ENCODE measurements at places on chromosomes 3 and 15. TPM values are rescaled to one million over a fixed set of nuclear protein-coding genes. Genes with fewer than 3 reads are reported as not detected.

DNA sequence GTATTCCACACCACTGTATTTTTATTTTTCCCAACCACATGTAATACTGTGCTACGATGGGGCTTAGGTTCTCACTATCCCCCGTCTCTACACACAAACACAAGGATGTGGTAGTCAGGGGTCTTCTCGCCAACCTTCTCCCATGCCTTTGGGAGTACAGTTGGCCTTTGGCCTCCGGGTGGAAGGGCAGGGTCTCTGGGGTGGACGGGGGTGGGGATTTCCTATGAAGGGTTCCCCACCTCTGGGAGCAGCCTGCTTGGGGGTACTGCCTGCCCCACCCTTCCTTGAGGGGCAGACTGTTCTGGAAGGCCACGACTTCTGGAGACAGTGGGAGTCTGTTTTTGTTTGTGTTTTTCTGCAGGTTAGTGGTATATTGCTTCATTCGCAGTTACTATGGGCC is 21.3 kb upstream of the RAD18 start:
- no peak for DNase-seq

KPNA1 gene
- total RNA-seq: 36.4 TPM

GRCh38 chr3:98259707-98260106 is 4.3 kb upstream of the OR5H6 start:
- no peak for DNase-seq

DNA sequence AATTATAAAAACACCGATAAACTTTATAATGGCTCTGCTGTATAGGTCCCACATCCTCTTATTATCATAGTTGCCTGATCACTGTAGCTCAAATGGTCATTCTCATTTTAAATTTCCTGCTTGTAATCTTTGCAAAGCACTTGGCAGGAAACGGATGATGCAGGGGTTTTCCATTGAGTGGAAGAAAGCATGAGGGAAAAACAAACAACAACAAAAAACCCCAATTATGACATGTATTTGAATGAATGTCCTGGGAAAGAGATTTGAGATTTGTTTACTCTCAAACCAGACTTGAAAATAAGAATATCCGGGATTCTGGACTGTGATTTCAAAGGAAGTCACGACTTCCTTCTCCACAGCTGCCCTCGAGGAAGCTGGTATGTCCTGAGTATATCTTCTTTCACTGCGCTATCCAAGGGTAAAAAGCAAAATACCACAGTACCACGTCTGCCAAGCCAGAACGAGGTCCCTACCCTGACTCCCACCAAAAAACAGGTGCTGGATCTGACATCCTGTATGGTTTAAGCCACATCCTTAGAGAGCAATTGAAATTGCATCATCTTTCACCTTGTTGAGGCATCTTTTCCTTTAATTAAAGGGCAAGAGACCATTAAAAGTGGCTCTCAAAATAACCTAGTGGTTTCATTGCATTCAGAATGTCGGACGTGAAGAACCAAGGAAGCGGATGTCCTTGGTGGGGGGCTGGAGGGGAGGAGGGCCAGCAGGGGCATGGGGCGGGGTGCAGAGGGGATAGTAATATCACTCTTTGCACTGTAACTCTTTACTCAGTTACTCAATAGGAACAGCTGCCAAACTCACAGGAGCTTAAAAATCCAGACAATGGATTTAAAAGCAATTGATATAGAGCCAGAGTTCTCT is 13.5 kb upstream of the TIPIN start:
- DNase-seq: no peak

DNA sequence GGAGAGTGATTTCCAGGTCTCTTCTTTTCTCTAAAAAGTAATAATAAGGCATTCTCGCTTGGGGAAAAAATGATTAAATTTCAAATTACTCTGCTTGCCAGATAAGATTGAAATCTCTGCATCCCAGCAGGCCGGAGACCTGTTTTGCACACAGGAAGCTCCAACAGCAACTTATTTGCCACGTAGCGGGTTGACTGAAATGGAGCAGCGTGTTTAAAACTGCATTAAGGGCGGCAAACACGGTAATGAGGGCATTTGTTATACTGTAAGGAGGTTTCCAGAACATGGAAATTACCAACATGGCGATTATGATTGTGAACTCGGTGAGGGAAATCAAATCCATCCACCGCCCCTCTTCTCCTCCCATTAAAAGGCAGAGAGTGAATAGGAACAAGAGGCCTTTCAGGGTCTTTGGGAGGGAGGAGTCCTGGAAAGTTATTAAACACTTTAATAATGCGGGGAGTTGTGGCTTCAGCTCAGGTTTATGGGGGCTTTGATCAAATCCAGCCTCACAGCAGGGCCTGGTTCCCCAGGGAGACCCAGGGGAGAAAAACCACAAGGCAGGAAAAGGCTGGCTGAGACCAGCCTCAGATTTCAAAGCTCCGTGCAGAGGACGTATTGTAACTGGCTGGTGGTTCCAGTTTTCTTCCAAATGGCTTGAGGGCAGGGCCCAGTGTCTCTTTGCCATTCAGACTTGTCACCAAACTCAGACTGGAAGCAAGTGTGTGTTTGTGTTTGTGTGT is 242.3 kb downstream of the TLE3 start:
- no peak for DNase-seq

- no peak for DNase-seq
These were observed 2.0 kb upstream of the PFKFB4 start for GRCh38 chr3:48558493-48559134.

LMAN1L gene
- total RNA-seq: not detected

DNA sequence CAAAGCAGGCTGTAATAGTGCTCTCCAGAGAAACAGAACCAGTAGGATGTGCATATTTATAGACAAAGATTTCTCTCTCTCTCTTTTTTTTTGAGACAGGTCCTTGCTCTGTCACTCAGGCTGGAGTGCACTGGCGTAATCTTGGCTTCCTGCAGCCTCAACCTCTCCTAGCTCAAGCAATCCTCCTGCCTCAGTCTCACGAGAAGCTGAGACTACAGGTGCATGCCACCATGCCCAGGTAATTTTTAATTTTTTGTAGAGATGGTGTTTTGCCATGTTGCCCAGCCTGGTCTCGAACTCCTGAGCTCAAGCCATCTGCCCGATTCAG is 67.1 kb upstream of the CHD2 start:
- no peak for DNase-seq

DNA sequence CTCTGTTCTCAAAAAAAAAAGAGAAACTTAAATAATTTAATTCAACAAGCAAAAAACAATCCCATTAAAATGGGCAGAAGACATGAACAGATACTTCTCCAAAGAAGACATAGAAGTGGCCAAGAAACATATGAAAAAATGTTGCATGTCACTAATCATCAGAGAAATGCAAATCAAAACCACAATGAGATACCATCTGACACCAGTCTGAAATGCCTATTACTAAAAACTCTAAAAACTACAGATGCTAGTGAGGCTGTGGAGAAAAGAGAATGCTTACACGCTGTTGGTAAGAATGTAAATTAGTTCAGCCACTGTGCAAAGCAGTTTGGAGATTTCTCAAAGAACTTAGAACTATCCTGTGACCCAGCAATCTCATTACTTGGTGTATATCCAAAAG is 382.9 kb downstream of the OTOL1 start:
- no peak for DNase-seq

CAV3 gene
- not detected for total RNA-seq

CEMIP gene
- total RNA-seq: 5.4 TPM

GRCh38 chr15:101256757-101257156 is 4.9 kb upstream of the CHSY1 start:
- no peak for DNase-seq

DNA sequence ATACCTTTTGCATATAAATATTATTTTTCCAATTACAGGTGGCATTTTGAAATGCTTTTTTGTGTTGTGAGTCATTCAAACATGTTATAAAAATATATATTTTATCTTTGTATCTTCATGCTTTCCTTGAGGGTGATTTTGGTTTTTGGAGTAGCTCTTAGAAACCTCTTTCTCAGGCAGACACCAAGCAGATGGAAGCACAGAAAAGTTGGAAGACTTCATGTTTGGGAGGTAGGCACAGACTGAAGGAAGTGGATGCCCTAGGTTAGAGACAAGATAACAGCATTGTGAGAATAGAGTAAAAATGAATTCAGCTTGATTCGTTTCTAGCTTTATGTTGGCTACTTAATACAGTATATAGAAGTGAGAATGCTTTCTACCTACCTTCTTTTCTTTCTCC is 338.3 kb downstream of the NLGN1 start:
- DNase-seq: no peak

GRCh38 chr3:43255662-43256061 is 30.7 kb upstream of the SNRK start:
- no peak for DNase-seq

GRCh38 chr3:48897460-48898376 is 964 bp downstream of the SLC25A20 start:
- DNase-seq: no peak
